Left ventricle myocardium superior (tissue), 1 donor: ENCODE measurements at places on chromosomes 3 and 15. TPM values are rescaled to one million over a fixed set of nuclear protein-coding genes. Genes with fewer than 3 reads are reported as not detected.

DNA sequence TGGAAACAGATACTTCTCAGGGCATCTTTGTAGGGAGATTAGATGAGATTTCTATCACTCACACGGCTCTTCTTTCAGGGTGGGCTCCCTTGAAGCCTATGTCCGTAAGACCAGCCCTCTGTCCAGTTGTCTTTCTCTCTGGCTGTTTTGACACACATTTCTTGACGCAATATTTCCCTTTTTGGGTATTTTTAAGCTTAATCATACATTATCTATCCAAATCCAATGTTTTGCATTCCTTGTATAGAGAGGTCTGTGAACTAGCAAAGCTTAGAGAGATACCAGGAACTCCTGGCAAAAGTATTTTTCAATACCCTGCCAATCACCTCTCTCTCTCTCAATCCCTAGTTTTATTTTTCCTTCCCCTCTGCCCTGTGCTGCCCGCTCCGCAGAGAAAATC, 79.3 kb downstream of the EOMES start:
- DNase-seq: no peak

GRCh38 chr3:150075417-150075865, 104.7 kb upstream of the PFN2 start:
- no peak for DNase-seq

GRCh38 chr15:78211189-78211921, 23.0 kb downstream of the ACSBG1 start:
- no peak for DNase-seq

- peak; percentile 66 for DNase-seq
These were observed 64.1 kb upstream of the KLHL25 start for GRCh38 chr15:85858586-85859375.

DNA sequence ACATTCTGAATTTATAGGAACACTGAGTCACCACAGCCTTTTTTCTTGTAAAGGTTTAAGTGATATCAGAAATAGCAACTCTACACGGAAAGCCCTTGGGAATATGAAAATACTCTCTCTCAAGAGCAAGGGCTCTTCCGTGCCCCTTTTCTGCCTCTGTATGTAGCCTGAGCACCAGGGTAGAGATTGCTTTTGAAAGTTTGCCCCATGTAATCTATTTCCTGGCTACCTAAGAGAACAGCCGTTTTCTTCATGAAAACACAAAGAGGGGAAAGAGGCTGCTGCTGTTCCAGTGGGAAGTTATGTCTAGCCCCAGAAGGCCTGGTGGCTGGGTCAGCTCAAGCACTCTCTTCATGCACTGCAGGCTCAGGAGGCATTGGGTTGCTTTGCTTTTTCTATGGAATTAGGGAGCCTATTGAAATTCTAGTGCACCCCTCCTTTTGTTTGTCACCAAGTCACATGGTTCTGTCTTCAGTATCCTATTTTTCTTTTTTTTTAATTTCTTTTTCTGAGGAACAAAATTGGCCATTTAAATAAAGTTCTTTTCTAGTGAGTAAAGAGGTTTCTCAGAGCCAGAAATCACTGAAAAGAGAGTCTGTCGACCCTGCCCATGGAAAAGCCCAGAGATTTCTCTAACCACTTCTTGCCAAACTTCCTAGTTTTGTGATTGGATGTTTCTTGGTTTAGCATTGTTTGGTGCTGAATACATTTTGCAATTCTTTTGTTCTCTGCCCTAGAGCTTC, 39.5 kb downstream of the TIGIT start:
- no peak for DNase-seq

- peak; percentile 76 for DNase-seq
These were observed 223.4 kb upstream of the IL12A start for GRCh38 chr3:159765030-159765859.

DNA sequence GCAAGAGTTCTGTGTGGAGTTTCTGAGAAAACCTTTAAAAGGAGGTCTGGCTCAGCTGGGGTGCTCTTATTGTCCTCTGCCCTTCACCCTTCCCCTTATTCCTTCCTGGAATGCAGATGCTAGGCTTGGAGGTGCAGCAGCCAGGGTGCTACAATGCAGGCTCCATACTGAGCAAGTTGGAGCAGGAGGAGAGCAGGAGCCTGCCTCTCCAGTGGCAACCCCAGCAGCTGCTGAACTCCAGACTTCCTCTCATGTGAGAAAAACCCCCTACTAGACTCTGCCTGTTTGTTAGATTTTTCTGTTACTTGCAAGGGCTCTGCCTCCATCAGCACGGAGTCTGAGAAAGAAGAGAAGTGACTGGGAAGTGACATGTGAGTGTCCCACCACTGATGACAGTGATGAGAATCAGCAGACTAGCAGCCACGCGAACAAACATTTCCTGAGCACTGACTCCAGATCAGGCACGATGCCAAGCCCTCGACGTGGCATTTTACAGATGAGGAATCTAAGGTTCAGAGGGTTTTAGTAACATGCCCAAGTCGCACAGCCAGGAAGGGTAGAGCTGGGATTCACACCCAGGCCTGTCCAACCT, 16.1 kb upstream of the RARRES1 start:
- peak; percentile 66 for DNase-seq

Gene RARRES1
- 14.6 TPM for total RNA-seq

- DNase-seq: no peak
These were observed 33.4 kb upstream of the PCSK6 start for GRCh38 chr15:101522621-101523559.

Gene CCR9
- total RNA-seq: not detected

- peak; percentile 12 for DNase-seq
These were observed 16.1 kb downstream of the IRAK2 start for GRCh38 chr3:10180738-10181295.

Gene TGM5
- not detected for total RNA-seq

DNA sequence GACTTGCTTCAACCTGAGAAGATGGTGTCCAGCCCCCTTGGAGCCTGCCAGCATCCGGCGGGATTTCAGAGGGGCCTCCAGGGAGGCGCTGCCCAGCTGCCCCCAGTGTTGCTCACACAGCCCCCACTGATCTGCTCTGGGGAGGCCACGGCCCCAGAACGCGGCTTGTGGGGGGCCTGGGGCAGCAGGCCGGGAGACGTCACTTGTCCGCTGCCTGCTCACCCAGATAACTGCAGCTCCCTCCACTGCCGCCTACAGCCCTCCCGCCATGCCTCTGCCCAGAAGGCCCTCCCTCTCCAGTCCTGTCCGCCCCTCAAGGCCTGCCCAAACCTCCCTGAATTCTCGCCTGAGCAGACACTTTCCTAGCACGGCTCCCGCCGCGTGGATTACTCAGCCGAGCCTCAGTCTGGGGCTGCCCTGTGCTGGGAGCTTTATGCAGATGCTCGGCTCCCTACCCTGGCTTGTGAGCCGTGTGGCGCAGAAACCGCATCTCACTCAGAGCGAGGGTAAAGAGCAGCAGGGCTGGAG, 17.2 kb upstream of the ADIPOQ start:
- DNase-seq: no peak

DNA sequence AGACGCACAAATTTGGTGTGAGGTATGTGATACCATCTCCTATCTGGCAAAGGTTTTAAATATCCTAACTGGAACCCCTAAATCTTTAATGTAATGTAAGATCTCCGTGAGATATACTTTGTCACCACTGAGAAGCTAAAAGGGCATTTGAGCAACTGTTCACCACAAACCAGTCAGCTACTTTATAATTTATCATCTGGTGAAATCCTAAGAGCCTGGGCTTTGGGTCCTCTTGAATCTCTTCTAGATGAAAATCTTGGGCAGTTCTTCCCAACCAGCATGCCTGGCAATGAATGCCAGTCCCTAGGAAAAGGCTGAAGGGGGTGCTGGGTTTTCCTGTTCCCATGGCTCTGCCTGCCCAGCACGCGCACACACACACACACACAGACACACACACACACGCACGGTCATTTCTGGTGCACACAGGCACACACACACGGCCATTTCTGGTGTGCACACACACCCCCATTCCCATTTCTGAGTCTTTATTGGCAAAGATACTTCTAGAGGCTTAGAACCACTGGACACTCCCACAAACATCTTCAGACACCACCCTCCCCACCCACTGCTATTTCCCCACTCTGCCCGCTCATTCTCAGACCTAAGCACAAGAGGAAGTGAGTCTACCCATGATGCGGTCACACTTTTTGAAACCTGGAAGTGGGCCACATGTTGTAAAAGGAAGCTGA, 72.6 kb downstream of the MYO1E start:
- peak; percentile 49 for DNase-seq

Gene CD80
- total RNA-seq: not detected

- DNase-seq: no peak
These were observed 68.5 kb upstream of the GBE1 start for GRCh38 chr3:81829937-81830336.

GRCh38 chr3:185519021-185519420, 20.2 kb upstream of the TMEM41A start:
- DNase-seq: no peak

DNA sequence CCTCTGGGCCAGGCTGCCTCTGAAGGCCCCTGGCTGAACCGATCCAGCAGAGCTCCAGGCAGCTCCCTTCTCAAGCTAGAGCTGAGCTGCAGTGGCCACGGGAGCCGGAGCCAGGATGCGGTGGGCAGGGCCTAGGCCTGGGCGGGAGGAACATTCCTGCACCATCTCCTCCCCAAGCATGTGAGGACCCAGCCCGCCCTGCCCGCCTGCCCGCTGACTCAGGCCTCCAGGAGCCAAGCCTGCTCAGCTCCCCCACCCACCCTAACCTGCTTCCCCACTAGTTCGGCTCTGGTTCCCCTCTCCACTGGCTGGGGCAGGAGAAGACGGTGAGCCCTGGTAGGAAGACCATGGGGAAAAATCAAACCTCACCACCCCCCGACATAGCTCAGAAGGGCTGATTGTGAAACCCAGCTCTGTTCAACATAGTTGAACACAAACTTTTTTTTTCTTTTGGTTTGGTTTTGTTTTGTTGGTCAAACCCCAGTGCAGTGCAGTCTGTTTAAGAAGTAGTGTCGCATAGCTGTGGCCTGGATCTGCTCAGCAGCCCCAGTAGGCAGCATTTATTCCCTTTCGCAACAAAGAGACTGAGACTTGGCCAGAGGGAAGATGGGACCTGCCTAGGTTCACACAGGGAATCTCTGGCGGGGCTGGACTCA, 13.5 kb downstream of the SNX33 start:
- DNase-seq: peak; percentile 89

Gene NEK10
- 16.9 TPM for total RNA-seq
